ENCODE measurements at places on chromosomes 6 and 20.

- DNase-seq: no peak
These were observed 73.2 kb upstream of the CITED2 start for GRCh38 chr6:139447656-139447975.

- DNase-seq: no peak
These were observed 293.5 kb downstream of the CENPW start for GRCh38 chr6:126633373-126633772.

DNA sequence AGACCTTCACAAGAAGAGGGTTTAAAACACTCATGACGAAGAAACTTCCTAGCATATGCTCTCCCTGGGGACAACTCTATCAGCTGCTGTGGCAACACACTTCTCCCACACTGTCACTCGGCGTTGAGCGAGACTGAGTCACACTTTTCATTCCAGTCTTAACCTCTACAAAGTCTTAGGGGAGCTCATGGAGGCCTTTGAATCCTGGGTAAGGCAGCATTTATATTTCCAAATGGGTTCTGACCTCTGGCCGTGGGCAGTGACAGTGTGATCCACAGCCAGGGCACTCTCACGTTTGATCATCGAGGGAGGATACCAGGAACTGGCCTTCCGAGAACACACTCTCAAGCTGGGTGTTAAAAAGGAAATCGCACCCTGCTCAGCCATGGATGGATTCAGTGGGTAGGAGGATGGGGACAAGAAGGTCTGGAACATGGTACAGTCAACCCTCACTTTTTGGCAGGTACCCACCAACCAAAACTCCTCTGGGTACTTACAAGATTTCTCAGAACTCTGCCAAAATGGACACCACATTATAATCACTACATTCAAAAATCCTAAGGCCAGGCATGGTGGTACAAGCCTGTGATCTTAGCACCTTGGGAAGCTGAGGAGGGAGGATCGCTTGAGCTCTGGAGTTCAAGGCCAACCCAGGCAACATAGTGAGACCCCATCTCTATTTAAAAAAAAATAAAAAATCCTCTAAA, 19.6 kb downstream of the RRBP1 start:
- DNase-seq: no peak

DNA sequence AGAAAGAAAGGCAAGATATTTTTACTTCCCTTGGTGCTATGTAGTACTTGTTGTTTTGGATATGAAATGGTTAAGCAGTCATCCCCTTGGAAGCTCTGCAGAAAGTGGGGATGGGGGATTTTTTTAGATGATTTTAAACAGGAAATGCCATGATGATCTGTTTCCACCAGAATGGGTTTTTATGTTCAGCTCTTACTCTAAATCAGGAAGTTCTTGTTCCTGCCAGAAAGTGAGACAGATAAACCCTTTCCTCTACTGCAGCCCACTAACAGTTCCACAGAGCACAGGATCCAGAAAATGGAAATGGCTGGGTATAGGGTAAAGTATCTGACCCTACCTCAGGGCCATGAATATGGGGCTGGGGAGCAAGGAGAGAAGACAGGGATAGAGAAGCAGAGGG, 32.1 kb upstream of the PPP1R3G start:
- no peak for DNase-seq

GRCh38 chr20:19934792-19935491, 82.2 kb upstream of the NAA20 start:
- DNase-seq: peak; percentile 27

Measured in PC-3 (cell line).